ENCODE measurements at places on chromosomes 7 and 10.

- peak; percentile 57 for DNase-seq
Observed at GRCh38 chr7:151013733-151014497, 10.4 kb downstream of the ATG9B start.

- DNase-seq, result no peak
Observed at GRCh38 chr10:34141032-34141680, 673.9 kb downstream of the PARD3 start.

GRCh38 chr7:133613250-133613790, 360.4 kb downstream of the EXOC4 start:
- no peak for DNase-seq

GRCh38 chr10:29007748-29008610, 280.9 kb upstream of the LYZL1 start:
- no peak for DNase-seq

DNA sequence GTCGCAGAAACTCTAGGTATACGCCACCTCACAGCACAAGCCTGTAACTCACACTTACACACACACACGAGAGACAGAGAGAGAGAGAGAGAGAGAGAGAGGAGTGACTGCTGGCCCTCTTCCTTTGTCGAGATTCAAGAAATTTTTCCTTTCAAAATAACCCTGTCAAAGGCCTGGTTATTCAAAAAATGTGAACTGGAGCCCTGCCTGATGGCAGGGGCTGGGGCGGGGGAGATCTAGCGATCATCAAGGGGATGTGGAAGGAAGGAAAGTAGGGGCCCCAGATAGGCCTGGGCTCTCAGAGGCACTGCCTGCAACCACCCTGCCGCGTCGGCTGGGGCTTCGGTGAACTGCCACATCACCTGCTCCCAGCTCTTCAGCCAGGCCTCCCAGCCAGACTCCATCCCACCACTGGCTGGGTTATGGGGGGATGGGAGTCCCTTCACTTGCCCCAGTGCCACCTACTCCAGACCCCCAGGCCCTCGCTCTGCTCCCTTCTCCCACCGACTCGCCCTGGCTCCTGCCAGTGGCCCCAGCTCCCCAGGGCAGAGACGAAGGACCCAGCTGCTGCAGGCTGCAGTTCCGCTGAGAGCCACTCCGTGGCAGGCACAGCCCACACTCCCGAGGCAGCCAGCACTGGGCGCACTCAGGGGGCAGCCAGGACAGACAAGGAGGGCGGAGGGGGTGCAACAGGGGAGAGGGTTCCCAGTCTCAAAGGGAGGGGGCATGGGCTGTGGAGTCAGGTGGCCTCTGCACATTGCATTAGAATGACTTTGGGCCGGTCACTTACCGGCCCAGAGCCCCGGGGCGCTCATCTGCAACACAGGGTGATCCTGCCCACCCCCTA, 15.3 kb downstream of the KCNH2 start:
- peak; percentile 29 for DNase-seq

DNA sequence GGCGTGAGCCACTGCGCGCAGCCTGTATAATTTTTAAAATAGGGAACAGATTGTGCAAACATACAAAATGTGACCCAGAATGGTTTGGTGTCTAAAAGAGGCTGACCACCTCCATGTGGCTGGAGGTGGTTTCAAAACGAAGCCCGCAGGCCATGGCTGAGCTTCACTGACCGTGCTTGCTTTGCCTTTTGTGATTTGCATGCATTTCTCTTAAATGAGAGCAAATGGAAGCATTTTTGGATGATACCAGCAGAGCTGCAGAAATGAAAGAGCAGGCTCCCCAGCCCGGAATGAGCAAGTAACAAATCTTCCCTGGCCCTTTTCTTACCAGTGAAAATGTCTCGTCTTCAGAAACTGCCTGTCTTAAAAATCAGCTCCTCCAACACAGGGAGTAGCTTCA, 239.9 kb downstream of the CAMK1D start:
- no peak for DNase-seq

DNA sequence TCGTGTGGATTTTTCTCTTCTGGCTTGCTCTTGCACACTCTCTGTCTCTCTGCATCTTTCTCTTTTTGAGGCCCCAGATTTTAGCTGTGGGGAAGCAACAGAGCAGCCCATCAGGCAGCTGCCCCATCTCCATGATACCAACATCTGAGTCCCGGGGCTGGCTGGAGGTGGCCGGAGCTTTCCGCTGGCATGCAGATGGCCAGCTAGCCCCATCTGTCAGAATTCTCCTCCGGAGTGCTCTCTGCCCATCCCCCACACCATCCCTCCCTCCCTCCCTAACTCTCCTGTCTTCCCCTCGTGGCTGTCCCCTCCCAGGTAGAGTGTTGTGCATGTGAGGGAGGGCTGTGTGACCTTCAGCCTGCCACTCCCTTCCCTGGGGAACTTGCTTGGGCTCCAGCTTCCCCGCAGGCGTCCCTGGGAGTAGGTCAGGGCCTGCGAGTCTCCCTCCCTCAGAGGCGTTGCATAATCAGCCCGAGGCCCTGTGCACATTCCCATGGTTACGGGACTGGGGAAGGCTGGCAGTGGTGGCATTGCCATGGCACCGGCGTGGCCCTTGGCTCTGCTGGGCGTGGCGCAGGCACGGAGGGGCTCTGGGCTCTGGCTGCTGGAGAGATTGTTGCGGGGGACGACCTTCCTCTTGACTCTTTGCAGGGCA, 24.7 kb downstream of the GHRHR start:
- no peak for DNase-seq

GRCh38 chr10:43255634-43256431, 11.0 kb downstream of the RASGEF1A start:
- DNase-seq, result no peak

DNA sequence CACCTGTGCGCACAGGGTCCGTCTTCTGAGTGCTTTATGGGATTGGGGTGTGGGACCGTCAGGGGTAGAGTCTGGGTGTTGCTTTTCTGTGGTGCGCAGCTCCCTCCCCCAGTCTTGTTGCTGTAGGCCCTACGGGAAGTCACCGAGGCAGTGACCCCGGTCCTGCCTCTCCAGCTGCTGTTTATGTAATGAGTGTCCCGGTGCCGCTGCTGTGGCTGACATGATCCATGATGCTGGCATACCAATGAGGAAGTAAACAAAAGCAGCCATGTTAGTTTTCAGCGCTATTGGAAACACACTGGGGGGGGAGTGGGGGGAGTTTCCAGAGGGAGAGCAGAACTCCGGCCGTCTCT, 1.1 kb downstream of the TRIM8 start:
- no peak for DNase-seq

DNA sequence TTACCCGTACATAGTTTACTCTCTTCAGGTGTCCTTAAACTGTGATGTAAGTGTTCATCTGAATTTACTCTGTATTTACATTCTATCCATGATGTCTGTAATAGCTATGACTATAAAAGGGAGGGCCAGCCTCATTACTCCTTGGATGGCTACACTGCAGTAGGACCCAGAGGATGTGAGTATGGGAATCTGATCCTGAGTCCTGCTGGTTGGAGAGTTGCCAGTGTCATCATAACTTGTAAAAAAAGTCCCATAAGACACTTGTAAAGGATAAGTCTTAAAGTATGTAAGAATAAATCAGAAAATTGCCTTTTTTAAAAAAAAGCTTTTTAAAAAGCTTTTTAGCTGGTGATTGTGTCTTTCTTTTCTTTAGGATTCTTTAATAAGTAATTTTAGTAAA, 95.4 kb downstream of the PPP1R9A start:
- no peak for DNase-seq

GRCh38 chr10:99740933-99741559, 9.0 kb downstream of the CUTC start:
- no peak for DNase-seq

- no peak for DNase-seq
Observed at GRCh38 chr7:105268056-105268455, 120.7 kb downstream of the SRPK2 start.

DNA sequence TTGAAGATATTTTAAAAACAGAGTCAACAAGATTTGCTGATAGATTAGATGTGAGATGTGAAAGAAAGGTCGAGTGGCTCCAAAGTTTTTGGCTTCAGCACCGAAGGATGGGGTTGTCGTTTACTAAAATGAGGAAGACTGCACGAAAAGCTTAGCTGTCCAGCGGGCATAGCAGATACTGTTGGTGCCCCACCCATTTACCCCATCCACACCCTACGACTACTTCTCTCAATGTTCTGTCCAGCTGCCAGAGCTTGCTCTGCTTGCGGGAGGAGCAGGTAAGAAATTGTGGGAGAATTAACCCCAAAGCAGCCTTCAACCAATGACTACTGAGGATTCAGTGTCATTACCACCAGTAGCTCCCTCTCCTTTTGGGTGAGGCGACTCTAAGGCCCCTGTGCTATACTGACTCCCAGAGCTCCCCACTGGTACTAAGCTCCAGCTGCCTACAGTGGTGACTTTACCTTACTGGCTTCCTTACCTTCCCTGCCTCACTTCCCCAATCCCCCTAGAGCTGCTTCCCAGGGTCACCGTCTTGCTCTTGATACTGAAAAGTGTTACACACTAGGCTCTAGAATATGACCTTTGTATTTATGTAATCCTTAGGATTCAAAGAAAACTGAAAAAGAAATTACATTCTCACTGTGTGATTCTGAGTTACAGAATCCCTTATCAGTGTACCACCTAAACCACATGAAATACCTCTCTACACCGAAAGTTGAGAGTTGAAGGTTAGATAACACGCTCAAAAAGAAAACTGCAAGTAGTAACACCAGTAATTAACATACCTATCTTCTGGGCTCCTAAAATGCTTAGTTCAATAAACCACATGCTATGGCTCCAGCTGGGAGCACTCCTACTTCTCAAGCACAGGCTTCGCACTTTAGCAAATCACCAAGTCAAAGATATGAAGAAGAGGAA, 22.3 kb downstream of the CACUL1 start:
- DNase-seq, result no peak

GRCh38 chr10:10612151-10612550, 405.5 kb upstream of the CELF2 start:
- no peak for DNase-seq

DNA sequence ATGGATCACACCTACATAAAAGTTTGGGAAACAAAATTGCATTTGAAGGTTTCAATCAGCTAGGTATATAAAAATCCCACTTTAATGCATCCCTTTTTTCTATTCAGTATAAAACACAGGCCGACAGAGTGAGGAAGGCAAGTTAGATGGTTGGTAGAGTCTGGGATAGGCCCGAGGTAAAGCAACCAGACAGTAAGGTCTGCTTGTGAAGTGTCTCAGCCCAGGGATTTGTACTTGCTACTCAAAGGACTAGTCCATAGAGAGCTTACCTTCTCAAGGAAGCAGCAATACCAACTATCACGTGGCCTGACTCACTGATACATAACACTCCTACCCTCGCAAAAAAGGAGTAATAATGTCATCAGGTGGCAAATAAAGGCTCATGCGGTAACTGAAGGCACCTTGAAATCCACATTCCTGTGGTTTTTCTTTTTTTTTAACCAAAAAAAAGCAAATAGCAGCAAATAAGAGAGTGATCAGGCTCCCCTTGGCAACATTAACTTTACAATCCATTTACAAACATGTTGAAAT, 56.2 kb upstream of the ATP6V0A4 start:
- no peak for DNase-seq

GRCh38 chr10:78188446-78188845, 154.8 kb downstream of the RPS24 start:
- DNase-seq, result no peak

- no peak for DNase-seq
Observed at GRCh38 chr7:156947120-156947843, 2.2 kb upstream of the NOM1 start.

- DNase-seq, result no peak
Observed at GRCh38 chr10:78604286-78604685, 464.5 kb upstream of the ZMIZ1 start.

GRCh38 chr7:55086413-55087201, 67.8 kb downstream of the EGFR start:
- no peak for DNase-seq

DNA sequence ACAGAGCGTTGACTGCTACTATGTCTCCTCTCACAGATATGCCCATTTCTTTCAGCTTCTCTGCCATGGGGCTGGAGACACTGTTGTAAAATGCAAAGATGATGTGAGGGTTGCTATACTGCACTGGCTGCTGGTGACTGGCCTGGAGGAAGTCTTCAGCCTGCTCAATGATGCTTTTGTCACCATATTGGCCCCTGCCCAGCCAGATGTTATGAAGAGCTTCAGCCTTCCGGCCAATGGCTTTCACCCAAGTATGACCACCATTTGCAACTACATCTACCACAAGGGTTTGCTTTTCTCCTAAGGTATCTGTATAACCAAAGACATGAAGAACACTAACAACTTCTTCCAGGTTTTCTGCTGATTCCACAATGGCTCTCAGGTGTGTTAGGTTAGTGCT, 1.6 kb downstream of the C7orf25 start:
- no peak for DNase-seq

Data from stimulated activated CD8-positive, alpha-beta memory T cell treated with anti-CD3 and anti-CD28 coated beads, Interleukin-4, amount 100 ng/mL, for 4 hours (primary cell).